Suppressor macrophage (primary cell): ENCODE measurements at places on chromosomes 7 and 10.

- peak; percentile 97 for DNase-seq
These were observed at the start of gene GIMAP8 for GRCh38 chr7:150450491-150451001. Gene GIMAP8, plus strand, starts transcription at chr7:150450630. Its CDS starts 16,069 bp downstream, at chr7:150466699.

DNA sequence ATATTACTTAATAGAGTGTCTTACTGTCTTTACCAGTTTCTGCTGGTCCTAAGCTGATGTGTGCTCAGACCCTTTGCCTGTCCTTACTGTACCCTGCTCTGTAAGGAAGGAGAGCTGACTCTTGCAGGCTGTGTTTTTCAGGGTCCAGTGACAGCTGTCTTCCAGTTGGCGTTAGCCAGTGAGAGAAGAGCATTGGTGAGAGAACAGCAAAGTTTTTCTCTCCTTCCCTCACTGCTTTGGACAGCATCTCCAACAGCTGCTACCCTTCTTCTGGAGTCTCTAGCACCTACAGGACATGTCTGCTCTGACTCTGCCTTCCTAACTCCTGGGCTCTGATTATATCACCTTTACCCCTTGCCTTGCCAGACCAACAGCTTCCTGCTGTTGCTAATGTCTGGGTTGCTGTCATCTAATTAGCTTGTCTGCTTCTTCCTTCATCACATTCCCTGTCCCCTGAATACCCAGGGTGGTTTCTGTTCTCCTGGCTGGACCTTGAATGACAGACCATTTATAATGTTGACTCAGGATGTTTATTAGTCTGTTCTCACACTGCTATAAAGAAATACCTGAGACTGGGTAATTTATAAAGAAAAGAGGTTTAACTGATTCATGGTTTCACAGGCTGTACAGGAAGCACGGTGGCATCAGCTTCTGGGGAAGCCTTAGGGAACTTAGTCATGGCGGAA, 23.5 kb upstream of the PANK1 start:
- DNase-seq, result peak; percentile 23

GRCh38 chr10:116780691-116781205, 38.4 kb upstream of the HSPA12A start:
- no peak for DNase-seq

DNA sequence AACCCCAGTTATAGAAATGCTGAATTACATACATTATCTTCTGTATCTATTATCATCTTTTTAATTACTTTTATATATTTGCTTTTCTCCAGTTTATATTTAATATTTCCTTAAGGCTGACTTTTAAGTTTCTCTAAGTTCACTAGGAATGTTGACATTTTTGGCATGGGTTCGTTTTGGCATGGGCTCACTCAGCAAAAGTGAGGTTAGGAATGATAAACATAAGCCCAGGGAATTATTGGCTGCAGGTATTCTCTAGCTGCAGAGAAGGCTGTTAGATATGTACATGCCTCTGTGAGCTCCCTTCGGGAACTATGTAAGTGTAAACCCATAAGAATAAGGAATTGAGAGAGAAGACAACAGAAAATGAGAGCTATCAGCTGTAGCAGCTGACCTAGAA, 63.6 kb upstream of the RAB18 start:
- no peak for DNase-seq

GRCh38 chr10:79020605-79021004, 48.2 kb upstream of the ZMIZ1 start:
- no peak for DNase-seq

DNA sequence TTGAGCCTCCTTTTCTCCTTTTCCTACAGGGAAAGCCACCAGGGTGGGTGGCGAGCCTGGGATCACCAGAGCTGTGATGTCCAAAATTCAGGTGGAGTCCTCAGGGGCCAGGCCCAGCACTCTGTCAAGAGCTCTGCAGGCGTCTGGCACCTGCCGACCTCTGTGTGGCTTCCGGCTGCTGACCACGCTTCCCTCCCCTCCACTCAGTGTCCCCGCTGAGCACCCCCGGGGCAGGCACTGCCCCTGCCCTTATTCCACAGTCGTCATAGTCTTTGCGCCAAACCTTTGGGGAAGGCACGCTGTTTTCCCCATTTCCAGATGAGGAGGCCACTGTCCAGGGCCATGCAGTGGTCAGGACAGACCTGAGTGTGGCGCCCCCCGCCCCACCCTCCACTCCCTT, 7.5 kb downstream of the MTG1 start:
- DNase-seq, result no peak

GRCh38 chr7:139061416-139061815, 25.6 kb upstream of the ZC3HAV1L start:
- no peak for DNase-seq

DNA sequence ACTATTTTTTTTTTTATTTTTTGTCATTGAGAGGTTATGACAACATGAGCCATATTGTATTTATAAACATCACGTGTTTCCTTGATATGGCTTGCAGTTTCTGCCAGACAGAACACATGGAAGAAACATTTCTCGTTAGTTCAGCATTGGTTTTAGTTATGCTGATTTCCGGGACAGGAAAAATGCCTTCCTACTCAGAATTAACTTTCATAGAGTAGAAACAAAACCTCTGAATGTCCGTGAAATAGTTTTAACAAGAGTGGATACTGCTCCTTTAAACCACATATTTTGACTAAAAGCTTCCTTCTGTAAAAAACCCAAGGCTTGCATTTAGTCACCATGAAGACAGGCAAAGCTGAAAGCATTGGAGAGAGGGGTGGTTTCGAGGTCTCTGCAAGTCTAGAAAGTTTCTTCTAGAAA, 240.4 kb downstream of the KIAA1217 start:
- DNase-seq, result no peak

GRCh38 chr10:132585732-132586722, 48.4 kb downstream of the INPP5A start:
- peak; percentile 86 for DNase-seq

DNA sequence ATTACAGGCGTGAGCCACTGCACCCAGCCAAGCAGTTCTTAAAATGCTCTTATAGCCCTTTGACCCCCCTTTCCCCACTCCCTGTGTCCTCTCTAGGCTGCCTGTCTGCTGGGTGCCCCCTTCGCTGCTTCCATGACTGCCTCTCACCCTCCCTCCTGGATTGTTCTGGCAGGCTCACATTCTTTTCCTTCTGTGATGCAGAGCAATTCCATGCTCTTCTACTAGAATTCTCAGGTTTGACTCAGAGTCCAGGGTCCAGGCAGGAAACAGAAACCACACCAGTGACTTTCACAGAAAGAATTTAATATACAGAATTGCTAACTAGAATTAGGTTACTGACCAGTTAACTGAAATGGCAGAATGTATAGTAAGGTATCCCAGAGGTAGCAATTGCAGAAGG, 244.8 kb downstream of the BAMBI start:
- no peak for DNase-seq

GRCh38 chr7:23967949-23968599, 258.1 kb downstream of the STK31 start:
- DNase-seq, result no peak

GRCh38 chr7:89849052-89849451, 305.2 kb upstream of the STEAP1 start:
- DNase-seq, result no peak

GRCh38 chr7:51620706-51621105, 304.1 kb upstream of the COBL start:
- DNase-seq, result no peak
